B cell (primary cell): ENCODE measurements at places on chromosomes 3 and 15. TPM values are rescaled to one million over a fixed set of nuclear protein-coding genes. Genes with fewer than 3 reads are reported as not detected.

DNA sequence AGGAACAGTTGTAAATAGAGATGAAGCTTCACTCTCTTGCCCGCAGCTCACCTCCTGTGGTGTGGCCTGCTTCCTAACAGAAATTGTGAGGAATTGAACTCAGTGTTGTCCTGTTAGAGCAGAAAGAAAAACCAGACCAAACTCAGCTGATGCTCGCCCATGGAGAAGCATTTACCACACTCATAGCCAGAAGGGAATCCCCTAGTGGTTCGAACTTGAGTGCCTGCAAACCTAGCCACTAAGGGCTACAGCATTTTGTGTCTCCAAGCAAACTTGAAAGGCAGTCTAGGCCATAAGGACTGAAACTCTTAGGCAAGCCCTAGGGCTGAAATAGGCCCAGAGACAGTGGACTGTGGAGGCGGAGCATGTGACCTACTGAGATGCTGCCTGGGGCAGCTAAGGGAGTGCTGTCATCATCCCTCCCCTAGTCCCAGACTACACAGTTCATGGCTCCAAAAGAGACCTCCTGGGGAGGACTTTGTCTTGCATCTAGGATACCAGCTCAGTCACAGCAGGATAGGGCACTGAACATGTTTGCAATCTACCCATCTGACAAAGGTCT, 44.5 kb upstream of the MCTP2 start:
- H3K4me1 ChIP-seq = no peaks in the 10 kb centered on the region
- no peak overlapping the region for H3K4me3 ChIP-seq
- no peak overlapping the region for H3K27ac ChIP-seq
- no peaks in the 10 kb centered on the region for H3K27me3 ChIP-seq
- no peaks in the 10 kb centered on the region for H3K36me3 ChIP-seq

The SFMBT1 gene
- polyA plus RNA-seq = 9.9 and 11.2 TPM in 2 replicates

The ITPKA gene
- not detected in 2 replicates for polyA plus RNA-seq

The SI gene
- polyA plus RNA-seq = not detected in 2 replicates

- H3K27ac ChIP-seq = no peak overlapping the region
- DNase-seq = no peak
- peaks cover 3% of the 10 kb centered on the region for H3K4me1 ChIP-seq
- H3K36me3 ChIP-seq = peaks cover 3% of the 10 kb centered on the region
- no peaks in the 10 kb centered on the region for H3K27me3 ChIP-seq
These were observed 110.8 kb downstream of the TIGIT start for GRCh38 chr3:114404590-114404989.

DNA sequence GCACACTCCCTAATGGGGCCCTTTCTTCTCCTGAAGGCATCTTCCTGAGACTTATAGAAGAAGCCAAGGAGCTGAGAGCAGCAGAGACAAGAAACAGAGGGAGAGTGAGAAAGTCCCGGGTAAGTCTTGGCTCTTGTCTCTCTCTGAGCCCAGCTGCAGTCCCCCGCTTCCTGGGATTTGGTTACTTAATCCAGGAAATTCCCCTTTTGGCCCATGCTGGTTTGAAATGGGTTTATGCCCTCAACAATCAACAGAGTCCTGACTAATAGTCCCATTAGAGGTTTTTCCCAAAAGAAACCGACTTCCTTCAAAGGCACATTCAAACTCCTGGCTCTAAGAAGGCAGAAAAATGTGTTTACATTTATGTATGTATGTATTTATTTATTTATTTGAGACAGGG, 22.0 kb downstream of the TMEM158 start:
- no peak overlapping the region for H3K27ac ChIP-seq
- no peaks in the 10 kb centered on the region for H3K4me1 ChIP-seq
- DNase-seq = no peak
- H3K27me3 ChIP-seq = no peaks in the 10 kb centered on the region

The GOLGA6B gene
- 0.06 TPM in 1 of 2 replicates, not detected in the other for polyA plus RNA-seq
